Suprapubic skin (tissue), 4 donors: ENCODE measurements at places on chromosomes 11 and 22.
A peak's percentile ranks its signal among the peaks of the same experiment; 100 is the strongest.

- no peak for DNase-seq
These were observed 2.8 kb downstream of the PDE2A start for GRCh38 chr11:72671152-72672099.

GRCh38 chr22:43317239-43317638 is 25.9 kb downstream of the SCUBE1 start:
- no peak for DNase-seq

DNA sequence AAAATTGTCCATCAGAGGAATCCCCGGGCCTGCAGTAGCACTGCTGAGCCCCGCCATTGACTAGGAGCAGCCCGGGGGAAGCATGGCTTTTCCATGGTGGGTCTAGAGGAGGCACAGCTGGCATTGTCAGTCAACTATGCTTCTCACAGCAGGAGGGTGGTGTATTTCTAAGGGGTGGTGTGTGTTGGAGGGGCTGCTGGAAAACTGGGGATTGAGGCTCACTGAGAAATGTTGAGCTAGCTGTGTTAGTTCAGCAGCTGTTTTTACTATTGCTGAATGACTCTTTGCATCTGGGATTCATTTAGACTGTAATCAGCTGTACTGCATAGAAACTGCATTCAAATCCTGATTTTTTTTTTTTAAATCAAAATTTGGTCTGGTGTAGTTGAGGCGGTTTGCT is 5.6 kb downstream of the DDX10 start:
- no peak for DNase-seq

- no peak for DNase-seq
These were observed 187.5 kb downstream of the SHANK2 start for GRCh38 chr11:71064702-71065515.

GRCh38 chr11:7890417-7891172 is 40.5 kb downstream of the OR10A6 start:
- no peak for DNase-seq

GRCh38 chr22:45008751-45009605 is 827 bp downstream of the PHF21B start:
- no peak for DNase-seq

- no peak for DNase-seq
These were observed 12.0 kb downstream of the C11orf58 start for GRCh38 chr11:16750417-16750816.

- DNase-seq, result no peak
These were observed 64.0 kb upstream of the PPP6R3 start for GRCh38 chr11:68396516-68396915.

DNA sequence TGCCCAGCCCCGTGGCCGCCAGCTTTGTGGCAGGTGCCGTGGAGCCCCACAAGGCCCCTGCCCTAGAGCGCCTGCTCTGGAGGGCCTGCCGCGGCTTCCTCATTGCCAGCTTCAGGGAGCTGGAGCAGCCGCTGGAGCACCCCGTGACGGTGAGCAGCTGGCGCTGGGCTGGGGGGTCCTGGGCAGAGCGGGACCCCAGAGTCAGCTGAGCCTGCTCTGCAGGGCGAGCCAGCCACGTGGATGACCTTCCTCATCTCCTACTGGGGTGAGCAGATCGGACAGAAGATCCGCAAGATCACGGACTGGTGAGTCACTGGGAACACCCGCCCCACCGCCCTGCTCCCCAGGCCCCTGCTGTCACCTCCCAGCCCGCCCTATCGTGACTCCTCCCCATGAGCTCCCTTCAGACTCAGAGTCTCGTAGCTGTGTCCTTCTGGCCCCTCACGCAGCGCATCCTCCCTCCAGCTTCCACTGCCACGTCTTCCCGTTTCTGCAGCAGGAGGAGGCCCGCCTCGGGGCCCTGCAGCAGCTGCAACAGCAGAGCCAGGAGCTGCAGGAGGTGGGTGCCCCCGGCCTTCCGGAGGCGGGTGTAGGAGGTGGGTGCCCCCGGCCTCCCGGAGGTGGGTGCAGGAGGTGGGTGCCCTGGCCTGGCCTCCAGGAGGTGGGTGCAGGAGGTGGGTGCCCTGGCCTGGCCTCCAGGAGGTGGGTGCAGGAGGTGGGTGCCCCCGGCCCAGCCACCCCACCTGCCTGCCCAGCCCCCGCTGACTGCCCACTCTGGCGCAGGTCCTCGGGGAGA is 4.7 kb downstream of the TCIRG1 start:
- DNase-seq, result peak; percentile 83

DNA sequence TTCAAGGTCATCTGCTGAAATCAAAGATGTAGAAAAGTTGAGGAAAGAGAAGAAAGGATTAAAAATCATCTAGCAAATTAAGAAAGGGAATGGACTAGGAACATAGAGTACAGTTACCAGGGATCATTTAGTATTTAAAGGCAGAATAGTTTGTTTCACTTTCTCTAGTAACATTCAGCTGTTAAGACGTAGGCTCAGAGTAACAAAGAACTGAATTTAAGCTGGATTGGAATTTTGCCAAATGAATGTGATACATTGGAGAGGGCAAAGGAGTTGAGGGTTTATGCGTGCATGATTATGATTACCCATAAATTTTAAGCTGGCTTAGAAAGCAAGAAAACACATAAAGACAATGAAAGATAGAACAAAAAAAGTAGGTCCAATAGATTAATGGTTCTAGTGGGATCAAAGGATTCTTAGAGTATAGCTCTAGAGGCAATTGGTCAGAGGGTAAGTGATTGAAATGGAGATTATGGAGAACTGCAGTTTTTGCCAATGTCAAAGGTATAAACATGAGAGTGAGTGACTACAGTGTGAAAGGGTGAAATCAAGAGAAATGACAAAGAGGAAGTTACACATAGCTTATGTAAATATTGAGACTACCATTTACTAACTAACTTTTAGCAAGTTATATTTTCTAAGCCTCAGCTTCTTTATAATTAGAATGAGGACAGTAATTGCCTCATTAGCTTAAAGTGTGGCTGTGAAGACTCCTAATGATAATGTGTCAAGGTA is 190.0 kb downstream of the GRIA4 start:
- no peak for DNase-seq

- no peak for DNase-seq
These were observed 119.1 kb downstream of the TBC1D22A start for GRCh38 chr22:46881373-46882118.

DNA sequence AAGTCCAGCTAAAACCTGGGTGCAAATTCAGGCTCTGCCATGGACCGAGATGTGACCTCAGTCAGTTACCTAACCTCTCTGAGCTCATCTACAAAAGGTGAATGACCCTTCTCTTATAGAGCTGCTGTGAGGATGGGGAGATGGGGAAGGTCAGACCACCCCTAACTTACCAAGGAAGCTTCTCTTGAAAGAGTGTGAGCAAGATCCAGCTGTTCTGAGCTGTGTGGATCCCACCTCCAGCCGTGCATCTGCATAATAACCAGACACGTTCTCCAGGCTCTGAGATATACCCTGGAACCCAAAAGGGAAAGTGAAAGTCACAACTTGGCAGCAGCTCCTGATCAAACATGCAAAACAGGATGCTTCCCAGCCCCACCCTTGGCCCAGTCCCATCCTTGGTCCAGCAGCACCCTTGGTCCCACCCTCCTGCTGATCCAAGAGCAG is at the start of gene APOL3:
TSS of gene APOL3 (minus strand) at position 257 of the 444 bp plus-strand sequence. CDS start 11,700 bp downstream, outside the sequence.
- peak; percentile 91 for DNase-seq

GRCh38 chr11:108804511-108804910 is 139.6 kb downstream of the DDX10 start:
- DNase-seq, result no peak

DNA sequence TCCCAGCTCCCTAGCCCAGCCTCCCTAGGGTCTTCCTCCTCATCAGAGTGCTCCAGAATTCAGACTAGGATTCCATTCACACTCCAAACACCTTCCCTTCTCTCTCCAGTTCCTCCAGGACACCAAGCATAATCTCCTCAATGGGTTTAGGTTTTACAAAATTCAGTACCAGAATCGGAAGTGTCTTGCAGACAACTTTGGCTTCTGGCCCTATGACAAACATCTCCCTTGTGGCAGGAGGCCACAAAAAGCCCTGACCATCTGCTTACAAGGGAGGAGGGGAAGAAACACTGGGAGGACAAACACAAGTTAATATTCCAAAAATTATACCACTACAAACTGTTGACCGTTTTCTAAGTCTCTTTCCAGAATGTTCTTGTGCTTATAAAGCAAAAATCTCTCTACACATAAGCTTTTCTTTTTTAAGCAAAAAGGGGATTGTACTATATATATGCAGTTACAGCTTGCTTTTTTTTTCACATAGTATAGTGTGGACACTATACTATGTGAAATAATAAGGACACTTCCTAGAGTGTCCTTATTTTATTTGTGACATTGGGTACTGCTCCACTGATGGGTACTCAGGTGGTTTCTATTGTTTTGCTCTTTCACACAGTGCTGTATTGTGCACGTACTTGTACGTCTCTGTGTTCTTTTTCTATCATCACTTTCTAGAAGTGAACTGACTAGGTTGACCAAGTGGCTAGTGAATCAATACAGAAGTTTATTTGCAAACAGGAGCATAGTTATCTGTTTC is 78.7 kb downstream of the BDNF start:
- no peak for DNase-seq

- no peak for DNase-seq
These were observed 1.8 kb downstream of the YWHAH start for GRCh38 chr22:31945971-31946680.

DNA sequence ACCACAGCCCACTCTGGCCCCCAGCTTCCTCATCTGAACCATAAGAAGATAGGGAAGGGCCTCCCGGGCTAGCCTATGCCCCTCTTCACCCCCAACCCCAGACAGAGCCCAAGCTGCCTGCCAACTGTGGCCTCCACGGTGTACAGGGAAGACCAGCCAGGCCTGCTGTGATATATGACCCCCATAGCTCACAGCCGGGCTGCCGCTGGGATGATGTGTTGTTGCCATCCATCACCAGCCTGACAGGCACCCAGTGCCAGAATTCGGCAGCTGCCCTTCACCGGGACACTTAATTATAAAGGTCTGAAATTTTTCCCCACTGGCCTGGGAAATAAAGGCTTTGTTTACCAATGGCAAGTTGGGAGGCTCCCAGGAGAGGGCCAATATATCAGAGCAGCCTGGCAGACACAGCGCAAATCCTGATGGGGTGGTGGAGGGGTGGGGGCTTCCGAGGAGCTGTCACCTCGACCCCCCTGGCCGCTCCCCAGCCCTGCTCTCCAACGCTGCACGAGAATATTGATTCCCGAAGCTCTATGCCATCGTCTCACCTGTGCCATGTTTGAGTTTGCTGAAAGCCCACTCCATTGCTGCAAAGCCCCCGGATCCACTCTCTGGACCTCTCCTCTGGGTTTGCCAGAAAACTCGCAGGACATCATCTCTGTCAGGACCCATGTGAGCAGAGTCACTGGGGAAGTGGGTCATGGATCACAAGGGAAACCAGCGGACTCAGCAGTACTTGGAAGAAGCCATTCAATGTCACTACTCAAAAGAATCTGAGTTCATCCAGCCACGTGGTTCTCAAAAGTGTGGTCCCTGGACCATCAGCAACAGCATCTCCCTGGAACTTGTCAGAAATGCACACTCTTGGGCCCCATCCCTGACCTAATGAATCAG is 296.9 kb downstream of the MN1 start:
- DNase-seq, result no peak

DNA sequence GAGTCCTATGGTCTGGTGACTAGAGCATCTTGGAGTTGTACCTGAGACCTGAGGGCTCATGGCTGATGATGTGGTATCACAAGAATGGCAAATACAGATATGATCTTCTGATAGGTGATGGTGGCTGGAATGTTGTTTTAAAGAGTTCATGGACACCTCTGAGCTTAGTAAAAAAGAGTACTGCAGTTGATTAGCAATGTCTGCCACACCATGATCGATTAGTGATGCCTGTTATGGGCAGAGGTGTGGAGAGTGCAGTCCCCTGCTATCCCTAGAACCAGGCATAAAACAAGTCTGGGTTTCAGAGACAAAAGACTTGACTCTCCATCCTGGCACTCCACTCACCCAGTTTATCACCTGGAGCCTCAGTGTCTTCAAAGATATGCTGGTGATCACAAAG is 1.4 kb upstream of the BATF2 start:
- DNase-seq, result no peak

- no peak for DNase-seq
These were observed 800.4 kb downstream of the BRD1 start for GRCh38 chr22:49027368-49027670.

DNA sequence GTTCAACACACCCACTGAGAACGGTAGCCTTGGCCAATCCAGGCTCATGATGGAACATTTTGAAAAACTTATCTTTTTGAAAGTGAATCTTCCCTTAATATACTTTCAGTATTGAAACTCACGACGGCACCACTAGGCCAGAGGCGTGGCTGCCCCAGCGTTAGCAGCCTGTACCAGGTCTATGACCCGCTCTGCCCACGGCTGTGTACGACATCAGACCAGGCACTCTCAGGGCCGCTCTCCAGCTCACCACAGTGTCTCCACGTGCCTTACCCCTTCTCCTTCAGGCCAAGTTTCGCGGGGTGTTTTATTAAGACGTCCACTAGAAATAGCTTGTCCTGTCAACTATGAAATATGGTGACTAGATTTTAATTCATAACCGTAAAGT is 31.2 kb downstream of the ALG12 start:
- DNase-seq, result no peak

- peak; percentile 59 for DNase-seq
These were observed 21.4 kb upstream of the PANX2 start for GRCh38 chr22:50148991-50149721.

GRCh38 chr22:45273452-45274075 is 11.2 kb upstream of the UPK3A start:
- DNase-seq, result no peak

DNA sequence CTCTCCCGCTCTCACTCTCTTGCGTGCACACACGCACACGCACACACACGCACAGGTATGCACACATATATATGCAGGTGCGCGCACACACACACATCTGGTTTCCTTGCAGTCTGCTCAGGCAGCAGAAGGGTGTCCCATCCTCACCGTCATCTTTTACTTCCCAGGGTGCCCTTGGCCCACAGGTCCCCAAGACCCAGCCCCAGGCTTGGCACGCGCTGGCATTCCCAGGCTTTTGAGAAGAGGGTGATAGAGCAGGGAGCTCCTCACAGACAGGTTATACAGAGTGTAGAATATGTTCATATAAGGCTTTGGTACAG is 52.0 kb upstream of the SPATA19 start:
- DNase-seq, result peak; percentile 29

DNA sequence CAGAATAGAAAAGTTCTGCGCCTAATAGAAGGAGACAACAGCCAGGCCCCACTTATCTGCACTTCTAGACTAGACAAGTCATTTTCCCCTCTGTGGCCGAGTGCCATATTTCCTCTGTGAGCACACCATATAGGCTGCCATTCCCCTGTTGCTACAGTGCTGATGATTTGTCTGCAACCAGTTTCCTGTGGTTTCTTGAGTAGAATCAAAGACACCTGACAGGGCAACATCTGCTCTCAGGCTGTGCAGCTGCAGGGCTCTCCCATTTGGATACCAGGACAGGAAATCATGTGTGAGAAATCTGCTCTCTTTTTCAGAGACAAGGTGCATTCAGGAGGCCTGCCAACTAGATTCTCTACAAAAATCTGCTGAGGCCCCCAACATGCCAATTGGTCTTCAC is 879.3 kb downstream of the DLG2 start:
- DNase-seq, result no peak

DNA sequence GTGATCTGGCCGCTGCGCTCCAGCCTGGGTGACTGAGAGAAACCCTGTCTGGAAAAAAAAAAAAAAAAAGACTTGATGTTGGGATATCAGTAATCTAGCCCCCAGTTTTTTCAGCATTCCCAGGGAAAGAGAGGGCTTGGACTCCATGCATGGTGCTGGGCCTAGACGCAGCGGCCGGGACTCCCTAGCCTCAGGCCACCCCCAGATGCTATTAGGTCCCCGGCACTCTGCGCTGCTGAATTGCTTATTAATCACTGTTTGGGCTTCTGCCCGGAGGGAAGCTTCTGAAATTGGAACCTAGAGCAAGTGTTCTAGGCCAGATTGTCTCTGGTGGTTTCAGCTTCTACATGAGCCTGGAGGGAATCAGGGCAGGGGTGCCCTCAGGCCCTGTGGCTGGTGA is 39.0 kb downstream of the SLCO2B1 start:
- DNase-seq, result no peak
